ENCODE measurements at places on chromosomes 2 and 18.

GRCh38 chr2:16180631-16181030 is 240.3 kb downstream of the MYCN start:
- no peak for DNase-seq

DNA sequence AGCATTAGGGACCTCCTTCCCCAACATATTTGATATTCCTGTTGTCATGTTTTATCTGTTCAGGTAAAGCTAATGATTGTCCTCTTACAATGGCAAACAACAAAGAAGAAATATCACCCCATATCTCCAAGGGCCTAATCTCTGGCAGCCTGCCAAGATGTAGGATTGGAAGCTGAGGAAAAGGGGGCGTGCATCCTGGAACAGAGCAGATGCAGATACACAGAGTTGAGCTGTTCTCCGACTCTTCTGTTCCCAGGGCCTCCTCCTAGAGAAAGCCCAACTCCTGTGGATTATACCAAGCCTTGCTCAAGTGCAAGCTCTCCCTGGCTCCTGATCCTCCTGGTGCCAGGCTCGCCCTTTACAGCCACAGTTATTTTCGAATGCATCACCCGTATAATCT is 35.2 kb upstream of the CD207 start:
- DNase-seq, result no peak

DNA sequence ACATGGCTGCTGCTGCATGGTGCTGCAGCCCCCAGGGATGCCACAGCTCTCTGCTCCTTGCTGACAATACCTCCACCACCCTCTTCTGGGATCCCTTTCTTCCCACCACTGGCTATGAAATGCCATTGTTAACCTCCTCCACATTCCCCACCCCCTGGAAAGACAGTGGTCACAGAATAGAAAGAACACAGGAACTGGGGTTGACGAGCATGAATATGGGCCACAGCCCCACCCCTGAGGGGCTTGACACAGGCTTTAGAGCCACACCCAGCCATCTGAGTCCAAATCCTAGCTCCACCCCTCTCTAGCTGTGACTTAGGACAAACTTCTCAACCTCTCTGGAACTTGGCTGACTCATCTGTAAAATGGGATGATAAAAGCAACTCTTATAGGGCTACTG is 47.3 kb downstream of the TMEM163 start:
- DNase-seq, result no peak

- DNase-seq, result no peak
Measured at GRCh38 chr2:235711527-235711926, 217.7 kb downstream of the AGAP1 start.

GRCh38 chr2:13650586-13651180 is 933.9 kb downstream of the TRIB2 start:
- no peak for DNase-seq

DNA sequence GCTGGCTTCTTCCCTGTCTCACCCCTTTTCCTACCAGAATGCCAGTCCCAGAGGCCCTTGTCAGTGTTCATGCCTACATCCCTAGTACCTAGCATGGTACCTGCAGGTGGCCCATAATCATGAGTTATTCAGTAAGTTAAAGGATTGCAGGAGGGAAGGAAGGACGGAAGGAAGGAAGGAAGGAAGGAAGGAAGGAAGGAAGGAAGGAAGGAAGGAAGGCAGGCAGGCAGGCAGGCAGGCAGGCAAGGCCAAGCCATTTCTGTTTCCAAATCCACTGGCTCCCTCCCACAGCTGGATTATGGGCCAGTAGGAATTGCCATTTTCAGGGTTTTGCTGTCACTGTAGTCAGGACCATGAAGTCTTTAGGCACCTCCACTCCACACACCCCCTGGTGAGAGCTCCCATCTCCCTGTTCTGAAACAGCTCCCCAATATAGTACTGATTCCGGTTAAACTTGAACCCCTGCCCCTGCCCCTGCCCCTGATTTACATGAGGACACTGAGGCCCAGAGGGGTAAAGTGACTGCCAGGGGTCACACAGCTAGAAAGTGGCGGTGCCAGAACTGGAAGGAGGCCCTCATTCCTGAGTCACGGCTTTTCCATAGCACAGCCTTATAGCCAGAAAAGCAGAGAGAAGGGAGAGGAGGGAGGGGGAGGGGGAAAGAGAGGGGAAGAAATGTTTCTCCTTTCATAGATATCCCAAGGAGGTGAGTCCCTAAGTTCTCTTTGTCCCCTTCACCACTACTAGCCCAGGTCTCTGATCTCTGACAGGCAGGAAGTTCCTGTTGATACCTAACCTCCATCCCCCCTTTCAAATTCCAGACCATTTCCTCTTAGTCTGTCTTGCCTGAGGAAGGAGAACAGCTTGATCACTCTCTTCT is 12.2 kb upstream of the TNS1 start:
- DNase-seq, result no peak

DNA sequence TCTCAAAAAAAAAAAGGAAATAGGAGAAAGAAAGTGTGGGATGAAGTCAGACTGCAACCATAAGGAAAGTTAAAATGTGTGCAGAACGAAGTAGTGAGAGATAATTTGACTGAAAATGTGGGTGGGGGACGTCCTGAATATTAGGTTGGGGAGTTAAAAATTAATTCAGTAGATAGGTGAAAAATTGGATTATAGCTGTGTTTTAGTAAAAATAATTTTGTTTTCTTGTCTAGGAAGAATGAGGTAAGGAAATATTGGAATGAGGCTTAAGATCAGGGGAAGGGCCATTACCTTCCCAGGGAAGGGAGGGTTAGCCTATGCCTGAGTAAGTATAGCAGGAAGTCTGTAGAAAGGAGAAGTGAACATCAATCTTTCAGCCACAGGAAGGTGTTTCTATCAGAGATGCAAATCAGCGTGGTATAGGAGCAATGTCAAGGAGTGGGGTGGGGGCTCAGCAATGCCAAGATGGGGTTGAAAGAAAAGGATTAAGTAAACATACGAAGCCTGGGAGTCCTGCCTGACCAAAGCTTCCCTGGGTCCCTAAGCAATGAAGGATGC is 250.9 kb downstream of the PIEZO2 start:
- no peak for DNase-seq

DNA sequence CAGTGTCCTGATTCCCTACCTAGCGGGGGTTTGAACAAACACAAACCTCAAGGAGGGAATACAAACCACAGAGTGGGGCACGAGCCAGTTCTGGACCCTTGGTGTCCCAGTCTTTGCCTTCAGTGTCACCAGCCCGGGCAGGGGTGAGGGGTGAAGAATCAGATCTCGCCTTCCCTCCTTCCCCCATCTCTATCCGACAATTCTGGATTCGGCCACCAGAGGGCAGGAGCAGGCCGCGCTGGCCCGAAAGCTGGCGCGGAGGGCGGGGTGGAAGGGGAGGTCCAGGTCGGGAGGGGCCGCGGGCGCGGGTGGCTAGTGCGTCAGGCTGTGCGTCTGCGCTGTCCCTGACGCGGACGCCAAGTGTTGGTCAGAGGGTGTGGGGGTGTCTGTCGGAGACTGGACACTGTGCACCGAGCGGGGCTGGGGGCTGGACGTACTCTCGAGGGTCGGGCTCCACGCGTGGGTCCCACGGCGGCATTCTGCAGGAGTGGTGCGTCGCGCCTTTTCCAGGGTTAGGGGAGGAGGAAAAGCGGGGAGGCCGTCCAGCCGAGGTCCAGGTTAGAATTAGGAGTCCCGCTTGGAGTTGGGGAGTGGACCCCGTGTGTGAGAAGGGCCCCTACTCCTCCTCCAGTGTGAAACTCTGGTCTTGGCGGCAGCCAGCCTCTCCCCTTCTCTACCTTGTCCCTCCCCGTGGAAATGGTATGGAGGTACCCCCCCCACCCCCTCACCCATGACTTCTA is 2.9 kb upstream of the CRYBA2 start:
- DNase-seq, result peak; percentile 89

DNA sequence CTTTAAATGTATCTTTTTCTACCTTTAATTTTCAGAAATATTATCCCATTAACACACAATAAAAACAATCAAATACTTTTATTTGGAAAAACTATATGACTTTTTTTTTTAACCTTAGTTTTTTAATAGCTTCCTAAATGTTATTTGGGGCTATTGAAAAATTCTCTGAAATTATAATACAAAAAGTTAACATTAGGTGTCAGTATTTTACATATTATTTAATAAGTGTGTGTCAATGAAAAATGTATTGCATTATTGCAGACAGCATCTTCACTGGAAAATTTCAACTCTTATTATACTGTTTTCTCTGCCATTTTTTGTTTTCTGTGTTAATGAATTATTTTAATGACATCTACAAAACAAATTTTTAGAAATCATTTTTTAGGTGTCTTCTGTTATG is 51.1 kb upstream of the ARHGAP15 start:
- no peak for DNase-seq

GRCh38 chr18:53115876-53116585 is 776.0 kb downstream of the DCC start:
- no peak for DNase-seq

DNA sequence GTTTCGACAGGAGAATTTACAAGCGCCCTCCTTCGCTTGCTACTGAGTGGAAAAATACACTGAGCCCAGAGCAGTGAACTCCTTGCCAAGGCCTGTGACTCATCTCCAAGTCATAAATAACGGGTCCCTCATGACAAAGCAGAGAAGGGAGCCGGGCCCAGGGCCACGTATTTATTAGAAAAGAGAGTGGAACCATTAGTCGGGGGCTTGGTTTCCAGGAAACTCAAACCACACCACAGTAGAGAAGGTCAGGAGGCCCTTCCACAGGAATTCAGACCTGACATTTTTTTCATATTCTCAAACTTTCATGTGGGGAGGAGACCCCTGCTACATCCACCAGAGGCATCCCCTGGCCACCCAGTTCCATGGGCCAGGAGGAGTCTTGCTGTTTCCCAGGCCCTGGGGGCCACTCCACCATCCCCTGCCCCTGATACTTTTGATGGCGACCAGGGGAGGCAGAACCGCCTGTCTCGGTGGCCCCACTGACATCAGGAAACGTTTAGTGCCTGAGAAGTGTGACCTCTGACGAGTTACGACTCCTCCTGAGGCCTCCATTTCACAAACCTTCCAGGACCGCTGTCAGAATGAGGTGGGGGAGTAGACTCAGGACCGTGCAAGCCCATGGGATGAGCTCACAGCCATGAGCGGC is 289.7 kb downstream of the DYSF start:
- DNase-seq, result no peak

DNA sequence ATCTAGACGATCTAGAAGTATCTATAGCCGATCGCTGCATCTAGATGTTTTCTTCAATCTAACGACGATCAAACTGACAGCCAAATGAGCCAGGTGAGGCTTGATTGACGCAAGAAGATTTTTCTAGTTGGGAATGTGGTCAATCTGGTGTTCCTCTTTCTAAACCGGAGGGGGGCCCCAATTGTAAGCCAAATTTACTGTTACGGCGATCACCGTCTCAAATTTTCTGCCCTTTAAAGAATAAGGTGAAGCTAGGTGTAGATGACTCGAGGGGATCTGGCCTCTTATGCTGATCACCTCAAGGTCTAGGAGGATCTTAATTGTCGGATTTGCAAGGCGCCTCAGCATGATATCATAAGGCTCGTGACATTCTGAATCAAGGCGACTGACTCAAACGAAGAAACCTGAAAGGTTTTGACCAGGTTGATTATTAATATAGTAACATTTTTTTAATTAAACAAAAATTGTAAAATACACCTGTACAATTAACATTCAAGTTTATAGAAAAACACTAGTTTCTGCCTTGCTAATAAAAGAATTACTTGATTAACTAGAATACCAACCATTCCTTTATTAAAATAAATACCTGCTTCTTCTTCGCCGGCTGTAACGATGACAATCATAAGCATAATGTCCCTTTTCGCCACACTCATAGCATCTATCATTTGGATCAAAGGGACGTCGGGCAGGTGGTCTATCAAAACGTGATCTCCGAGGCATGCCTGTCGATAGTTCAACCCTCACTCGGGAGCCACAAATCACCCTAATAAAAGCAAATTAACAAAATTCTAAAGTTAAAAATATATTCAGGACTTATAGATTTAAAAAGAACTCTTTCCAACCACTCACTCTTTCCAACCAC is 2.0 kb downstream of the SRSF7 start:
- no peak for DNase-seq

DNA sequence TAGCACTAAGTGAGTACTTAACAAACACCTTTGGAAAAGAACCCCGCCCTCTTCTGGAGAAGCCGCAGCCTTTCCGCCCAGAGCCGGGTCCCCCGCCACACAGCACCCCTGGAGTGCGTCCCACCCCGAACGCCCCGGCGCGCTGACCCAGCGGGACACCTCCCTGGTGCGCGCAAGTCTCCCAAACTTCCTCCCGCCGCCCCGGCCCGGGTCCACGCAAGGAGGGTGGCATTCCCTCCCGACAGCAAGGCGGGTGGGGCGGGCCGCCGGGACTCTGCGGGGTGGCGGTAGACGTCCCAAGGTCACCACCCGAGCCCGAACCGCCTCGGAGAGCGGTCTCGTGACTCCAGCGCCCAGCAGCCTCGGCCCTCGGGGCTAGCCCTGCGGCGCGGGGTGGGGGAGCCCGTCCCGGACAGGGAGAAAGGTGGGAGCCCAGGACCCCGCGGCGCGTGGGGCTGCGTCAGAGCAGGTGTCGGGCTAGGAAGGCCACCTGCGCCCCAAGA is 598 bp downstream of the CCDC93 start:
- peak; percentile 40 for DNase-seq

GRCh38 chr2:73177645-73178255 is 24.6 kb upstream of the NOTO start:
- no peak for DNase-seq

- DNase-seq, result no peak
Measured at GRCh38 chr2:41779888-41780287, 267.9 kb upstream of the PKDCC start.

- no peak for DNase-seq
Measured at GRCh38 chr2:70702711-70703395, 65.1 kb downstream of the ADD2 start.

- no peak for DNase-seq
Measured at GRCh38 chr2:42812899-42813479, 20.6 kb upstream of the HAAO start.

DNA sequence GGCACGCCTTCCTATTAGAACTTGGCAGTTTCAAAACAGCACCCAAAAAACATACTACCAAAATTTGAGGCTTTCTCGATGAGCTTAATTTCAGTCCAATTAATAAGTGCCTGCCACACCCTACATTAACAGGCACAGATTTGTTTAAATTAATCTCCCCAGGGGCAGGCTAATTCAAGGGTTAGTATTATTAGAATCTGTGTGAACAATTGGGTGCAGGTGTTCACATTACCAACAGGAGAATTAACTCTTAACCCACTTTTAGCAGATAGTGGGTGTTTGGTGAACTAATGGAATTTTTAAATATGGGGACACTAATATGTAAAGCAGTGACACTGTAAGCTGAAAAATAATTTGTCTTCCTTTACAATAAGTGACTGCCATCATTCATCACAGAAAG is 4.1 kb downstream of the MBD2 start:
- no peak for DNase-seq

GRCh38 chr2:54030396-54030741 is 59.6 kb upstream of the PSME4 start:
- no peak for DNase-seq

- no peak for DNase-seq
Measured at GRCh38 chr2:85785027-85785822, 31.4 kb downstream of the ATOH8 start.

- no peak for DNase-seq
Measured at GRCh38 chr2:184769686-184770085, 171.4 kb downstream of the ZNF804A start.

DNA sequence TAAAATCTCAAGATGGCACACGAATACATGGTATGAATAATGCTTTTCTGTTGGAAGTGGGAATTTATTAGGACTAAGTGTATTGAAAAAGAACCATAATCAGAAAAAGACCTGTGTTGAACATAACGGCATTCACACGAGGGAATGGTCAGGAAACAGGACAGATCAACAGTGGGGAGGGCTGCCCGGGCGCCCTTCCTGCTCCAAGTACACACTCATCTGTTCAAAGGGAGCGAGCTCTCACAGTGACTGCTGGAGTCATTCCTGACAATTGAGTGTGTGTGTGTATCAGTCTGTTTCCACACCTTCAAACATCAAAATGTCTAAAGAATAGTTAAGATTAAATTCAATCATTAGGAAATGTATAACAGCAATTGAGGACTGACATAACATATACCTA is 167.2 kb downstream of the HDAC4 start:
- no peak for DNase-seq
